ENCODE measurements at places on chromosomes 5 and 9.

- no peak for DNase-seq
Observed at GRCh38 chr5:158563760-158564390, 535.8 kb downstream of the EBF1 start.

DNA sequence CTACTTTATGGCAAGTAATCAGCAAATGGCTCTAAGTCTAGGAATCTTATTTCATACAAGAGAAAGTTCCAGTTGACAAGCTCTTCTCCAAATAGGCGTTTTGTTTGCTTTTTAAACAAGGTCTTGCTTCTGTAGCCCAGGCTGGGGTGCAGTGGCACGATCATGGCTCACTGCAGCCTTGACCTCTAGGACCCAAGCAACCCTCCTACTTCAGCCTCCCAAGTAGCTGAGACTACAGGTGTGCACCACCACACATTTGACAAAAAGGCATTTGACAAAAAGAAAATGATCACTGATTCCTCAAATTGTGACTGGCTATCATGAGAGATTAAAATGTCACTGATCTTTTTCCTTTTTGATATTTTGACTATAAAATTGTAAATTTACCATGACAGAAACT is 31.8 kb downstream of the NR6A1 start:
- DNase-seq = no peak

- no peak for DNase-seq
Observed at GRCh38 chr5:78776637-78777036, 128.1 kb upstream of the LHFPL2 start.

- no peak for DNase-seq
Observed at GRCh38 chr5:132797651-132798050, 15.5 kb upstream of the SOWAHA start.

- no peak for DNase-seq
Observed at GRCh38 chr9:38689678-38690077, 30.3 kb downstream of the FAM240B start.

GRCh38 chr5:173627860-173628392 is 11.5 kb upstream of the BOD1 start:
- no peak for DNase-seq

- DNase-seq = no peak
Observed at GRCh38 chr9:135515083-135515951, 5.9 kb upstream of the LCN1 start.

GRCh38 chr5:173201636-173202265 is 33.3 kb downstream of the NKX2-5 start:
- DNase-seq = no peak

GRCh38 chr9:28025186-28025585 is 451.9 kb upstream of the C9orf72 start:
- no peak for DNase-seq

GRCh38 chr5:157558041-157558595 is 17.5 kb downstream of the ADAM19 start:
- no peak for DNase-seq

GRCh38 chr9:95852059-95853032 is 23.1 kb upstream of the ERCC6L2 start:
- DNase-seq = no peak

GRCh38 chr5:154618696-154619095 is 136.5 kb upstream of the LARP1 start:
- DNase-seq = no peak

- DNase-seq = no peak
Observed at GRCh38 chr9:90839183-90839728, 37.6 kb downstream of the SYK start.

- no peak for DNase-seq
Observed at GRCh38 chr9:114785866-114786650, 19.8 kb downstream of the TNFSF15 start.

GRCh38 chr9:124835026-124835557 is 18.2 kb upstream of the WDR38 start:
- no peak for DNase-seq

DNA sequence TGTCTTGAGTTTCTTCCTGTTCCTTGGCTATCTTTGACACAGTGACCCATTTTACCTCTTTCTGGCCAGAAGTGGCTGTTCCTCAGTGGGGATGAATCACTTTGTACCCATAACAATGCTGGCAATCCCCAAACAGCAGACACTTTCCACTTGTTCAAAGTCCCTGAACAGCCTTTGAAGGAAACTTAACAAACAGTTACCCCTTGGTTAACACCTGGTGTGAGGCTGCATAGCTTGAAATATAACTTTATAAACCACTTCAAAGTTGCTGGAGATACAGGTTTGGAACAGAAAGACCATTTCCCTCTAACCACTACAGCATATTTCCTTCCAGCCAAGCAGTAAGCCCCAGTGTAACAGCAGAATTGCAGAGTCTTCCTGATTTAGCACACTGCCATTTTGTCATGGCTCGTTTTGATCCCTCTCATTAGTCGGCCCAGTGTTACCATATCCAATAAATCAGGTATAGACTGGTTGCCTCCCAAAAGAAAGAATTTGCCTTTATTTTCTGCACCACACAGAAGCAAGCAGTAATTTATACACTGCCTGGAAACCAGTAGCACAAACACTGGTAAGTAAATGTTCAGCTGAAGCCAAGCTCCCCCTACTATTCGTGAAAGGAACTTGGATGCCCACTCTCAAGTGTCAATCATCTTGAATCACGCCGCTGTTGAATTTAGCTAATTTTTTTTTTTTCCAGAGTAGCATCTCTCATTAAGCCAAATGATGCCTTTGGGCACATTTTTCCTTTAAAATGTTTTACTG is 225.9 kb downstream of the PIK3R1 start:
- DNase-seq = no peak

DNA sequence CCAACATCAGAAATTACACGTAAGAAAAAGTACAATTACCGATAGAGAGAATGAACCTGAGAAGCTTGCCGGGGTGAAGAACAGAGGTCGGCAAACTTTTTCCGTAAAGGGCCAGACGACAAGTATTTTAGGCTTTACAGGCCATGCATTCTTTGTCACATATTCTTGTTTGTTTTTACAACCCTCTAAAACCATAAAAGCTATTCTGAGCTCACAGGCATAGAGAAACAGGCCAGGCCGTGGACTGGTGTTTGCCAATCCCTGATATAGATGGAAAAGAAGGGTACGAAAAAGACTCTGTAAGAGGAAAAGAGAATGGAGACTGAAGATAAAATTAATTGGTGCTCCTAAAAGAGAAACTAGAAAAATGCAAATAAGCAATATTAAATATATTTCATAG is 15.4 kb downstream of the SFXN1 start:
- DNase-seq = no peak

DNA sequence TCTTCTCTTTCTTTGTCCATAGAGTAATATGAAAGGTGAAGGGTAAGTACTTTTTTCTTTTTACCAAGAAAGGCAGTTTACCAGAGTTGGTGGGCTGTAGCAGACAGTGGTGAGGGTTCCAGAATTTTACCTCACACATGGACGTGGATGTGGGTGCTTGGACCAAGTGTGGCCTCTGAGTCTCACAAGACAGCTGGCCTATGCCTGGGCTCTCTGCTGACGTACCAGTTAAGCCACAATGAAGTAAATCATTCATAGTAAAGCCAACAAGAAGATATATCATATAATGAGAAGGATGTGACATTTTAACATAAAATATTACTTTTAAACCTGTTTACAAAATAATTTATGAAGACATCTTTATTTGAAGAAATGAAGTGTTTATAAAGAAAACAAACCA is 106.0 kb downstream of the PRKACG start:
- DNase-seq = no peak

- no peak for DNase-seq
Observed at GRCh38 chr5:77306531-77306930, 96.1 kb downstream of the PDE8B start.

DNA sequence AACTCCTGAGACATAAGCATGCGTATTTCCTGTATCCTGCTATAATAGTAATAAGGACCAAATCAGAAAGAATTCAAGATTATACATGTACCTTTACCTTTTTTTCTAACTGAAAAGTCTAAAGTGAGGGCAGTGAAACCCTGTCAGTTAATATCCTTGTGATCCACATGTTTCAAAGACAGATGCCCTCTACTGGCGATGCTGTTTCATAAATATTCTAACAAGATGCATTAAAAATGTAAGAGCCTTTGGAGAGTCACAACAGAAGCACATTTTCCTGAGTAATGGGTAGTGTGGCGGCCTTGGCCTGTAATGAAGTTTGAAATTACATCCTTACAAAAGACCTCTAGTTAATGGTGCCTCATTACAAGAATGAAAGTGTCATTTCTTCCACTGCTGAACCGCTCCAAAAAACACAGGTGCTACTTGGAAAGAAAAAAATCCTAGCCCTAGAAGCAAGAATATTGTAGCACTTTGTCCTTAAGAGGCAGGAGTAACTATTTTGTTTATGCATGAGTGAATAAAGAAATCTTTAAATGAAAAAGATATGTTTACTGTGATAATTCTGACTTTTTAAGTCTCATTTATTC is 232.6 kb downstream of the EPB41L4A start:
- no peak for DNase-seq
